Stimulated activated CD4-positive, alpha-beta T cell treated with anti-CD3 and anti-CD28 coated beads, TNF-alpha, amount 100 ng/mL, for 48 hours (primary cell): ENCODE measurements at places on chromosomes 4 and X.

DNA sequence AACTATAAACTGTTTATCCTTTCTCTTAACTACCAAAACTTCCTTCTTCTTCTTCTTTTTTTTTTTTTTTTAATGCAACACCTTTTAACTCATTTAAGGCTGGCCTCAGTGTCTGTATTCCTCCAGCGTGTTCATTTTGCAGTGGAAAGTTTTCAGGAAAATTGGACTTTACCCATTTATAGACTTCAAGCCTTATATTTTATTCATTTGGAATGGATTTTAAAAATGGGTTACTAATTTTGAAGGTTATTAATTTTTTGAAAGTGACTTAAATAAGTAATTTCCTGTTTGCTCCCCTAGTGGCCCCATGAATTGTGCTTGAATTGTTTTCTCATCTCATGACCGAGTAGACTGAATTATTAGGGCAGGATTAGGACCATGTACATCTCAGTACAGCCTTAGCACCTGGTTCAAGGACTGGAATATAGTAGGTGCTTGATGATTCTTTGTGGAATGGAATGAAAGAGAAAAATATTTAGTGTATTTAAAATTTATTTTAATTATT lies 282.7 kb downstream of the ANKRD50 start:
- DNase-seq: no peak

DNA sequence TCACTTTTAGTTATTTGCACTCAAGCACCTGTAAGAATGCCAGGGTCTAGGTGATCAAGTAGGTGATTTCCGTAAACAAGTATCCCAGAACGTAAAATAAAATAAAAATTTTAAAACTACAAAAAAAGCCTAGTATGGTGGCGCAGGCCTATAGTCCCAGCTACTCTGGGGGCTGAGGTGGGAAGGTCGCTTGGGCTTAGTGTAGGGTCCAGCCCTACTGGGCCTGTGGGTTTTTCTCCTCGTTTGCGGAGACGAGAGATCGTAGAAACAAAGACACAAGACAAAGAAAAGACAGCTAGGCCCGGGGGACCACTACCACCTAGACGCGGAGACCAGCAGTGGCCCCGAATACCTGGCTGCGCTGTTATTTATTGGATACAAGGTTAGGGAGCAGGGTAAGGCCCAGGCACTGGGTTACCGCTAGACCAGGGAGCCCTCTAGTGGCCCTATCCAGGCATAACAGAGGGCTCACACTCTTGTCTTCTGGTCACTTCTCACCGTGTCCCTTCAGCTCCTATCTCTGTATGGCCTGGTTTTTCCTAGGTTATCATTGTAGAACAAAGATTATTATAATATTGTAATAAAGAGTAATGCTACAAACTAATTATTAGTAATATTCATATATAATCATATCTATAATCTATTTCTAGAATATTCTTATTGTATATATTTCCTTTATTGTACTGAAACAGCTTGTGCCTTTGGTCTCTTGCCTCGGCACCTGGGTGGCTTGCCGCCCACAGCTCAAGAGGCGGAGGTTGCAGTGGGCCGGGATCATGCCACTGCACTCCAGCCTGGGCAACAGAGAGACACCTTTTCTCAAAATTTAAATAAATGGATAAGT lies 38.4 kb downstream of the SAGE1 start:
- DNase-seq: peak; percentile 24

GRCh38 chr4:109368661-109369060 lies 65.0 kb upstream of the SEC24B start:
- DNase-seq: no peak

GRCh38 chr4:47418147-47418546 lies 45.4 kb downstream of the COMMD8 start:
- DNase-seq: no peak

GRCh38 chrX:72349190-72349589 lies 43.5 kb upstream of the CITED1 start:
- no peak for DNase-seq

- DNase-seq: no peak
Measured at GRCh38 chr4:187289371-187289770, 565.7 kb upstream of the FAT1 start.

- no peak for DNase-seq
Measured at GRCh38 chr4:153020457-153020856, 84.3 kb downstream of the FHDC1 start.

- DNase-seq: no peak
Measured at GRCh38 chrX:104432321-104432720, 133.7 kb upstream of the IL1RAPL2 start.

DNA sequence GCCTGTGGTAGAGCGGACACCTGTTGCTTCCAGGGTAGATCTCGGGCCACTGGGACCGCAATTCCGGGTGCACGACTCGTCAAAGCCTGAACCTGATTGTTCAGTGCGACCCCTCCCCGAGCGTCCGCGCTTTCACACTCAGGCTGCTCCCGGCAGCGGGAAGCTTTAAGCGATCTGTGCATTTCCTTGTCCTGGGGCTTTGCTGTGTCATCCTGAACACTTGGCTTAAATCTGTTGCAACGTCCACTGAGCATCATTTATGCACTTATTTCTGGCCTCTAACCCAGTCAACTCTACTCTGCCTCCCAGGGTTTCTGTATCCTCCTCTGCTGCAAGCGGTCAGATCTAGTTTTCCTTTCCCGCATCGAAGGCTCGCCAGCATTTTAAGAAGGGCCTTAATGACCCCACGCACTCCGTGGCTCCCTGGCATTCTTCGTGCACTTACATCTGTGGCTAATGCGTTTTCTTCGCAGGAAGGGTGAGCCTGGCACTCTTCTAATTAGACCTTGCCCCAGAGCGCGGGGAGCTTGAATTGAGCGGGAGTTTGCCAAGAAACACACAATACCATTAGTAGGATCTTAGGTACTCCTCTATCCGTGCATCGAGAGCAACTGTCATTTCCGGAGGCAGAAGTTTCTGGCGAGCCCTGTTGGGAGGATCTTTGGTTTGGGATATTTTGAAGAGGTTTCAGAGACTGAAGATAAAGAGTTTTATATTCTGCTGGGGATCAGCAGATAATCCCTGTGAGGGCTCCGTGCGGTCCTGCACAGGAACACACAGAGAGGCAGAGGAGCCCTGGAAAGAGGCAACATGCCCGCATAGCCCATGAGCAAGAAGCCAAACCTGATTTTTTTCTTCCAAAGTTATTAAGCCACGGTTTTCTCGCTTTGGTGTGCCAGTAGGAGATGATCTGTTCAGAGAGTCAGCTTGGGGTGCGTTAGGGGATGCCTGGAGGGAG lies 654 bp upstream of the DDIT4L start:
- DNase-seq: no peak

DNA sequence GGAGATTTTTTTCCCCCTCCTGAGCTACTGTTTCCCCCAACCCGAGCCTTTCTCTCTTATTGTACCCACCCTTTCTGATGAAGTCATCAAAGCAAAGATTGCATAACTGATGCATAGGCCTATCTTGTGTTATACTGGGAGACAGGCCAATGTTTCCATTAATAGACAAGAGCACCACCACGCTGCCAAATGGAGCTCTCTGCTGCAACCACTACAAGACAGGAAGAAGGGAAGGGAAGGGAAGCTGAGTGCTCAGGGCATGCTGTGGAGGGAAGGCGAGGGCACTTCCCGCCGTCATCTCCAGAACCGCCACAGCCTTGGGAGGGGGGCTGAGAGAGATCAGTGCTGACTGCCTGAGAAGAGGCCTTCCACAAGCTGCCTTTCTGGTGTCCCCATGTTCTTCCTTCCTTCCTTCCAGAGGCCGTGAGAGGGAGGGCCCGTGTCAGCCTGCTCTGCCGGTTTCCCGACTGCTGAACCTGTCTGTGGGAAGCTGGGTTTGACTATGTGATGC lies 75.0 kb downstream of the MGST2 start:
- no peak for DNase-seq

- DNase-seq: no peak
Measured at GRCh38 chr4:79864500-79865200, 208.4 kb downstream of the ANTXR2 start.

DNA sequence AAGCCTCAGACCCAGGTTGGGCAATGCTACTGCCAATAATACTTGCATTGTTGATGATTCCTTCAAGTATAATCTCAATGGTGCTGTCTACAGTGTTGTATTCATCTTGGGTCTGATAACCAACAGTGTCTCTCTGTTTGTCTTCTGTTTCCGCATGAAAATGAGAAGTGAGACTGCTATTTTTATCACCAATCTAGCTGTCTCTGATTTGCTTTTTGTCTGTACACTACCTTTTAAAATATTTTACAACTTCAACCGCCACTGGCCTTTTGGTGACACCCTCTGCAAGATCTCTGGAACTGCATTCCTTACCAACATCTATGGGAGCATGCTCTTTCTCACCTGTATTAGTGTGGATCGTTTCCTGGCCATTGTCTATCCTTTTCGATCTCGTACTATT lies 7.4 kb downstream of the LPAR4 start:
- no peak for DNase-seq

DNA sequence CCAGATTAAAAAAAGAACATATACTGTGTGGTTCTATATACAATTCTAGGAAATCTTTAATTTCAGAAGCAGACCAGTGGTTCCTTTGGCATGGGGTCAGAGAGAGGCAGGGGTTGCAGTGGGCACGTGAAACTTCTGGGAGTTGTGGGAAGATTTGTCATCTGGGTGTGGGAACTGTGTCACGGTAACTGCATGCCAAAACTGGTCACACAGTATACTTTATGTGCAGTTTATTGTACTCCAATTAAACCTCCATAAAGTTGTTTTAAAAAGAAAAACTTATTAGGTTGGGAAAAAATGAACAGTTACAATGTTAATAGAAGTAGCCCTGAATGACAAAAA lies 26.7 kb upstream of the STS start:
- no peak for DNase-seq

DNA sequence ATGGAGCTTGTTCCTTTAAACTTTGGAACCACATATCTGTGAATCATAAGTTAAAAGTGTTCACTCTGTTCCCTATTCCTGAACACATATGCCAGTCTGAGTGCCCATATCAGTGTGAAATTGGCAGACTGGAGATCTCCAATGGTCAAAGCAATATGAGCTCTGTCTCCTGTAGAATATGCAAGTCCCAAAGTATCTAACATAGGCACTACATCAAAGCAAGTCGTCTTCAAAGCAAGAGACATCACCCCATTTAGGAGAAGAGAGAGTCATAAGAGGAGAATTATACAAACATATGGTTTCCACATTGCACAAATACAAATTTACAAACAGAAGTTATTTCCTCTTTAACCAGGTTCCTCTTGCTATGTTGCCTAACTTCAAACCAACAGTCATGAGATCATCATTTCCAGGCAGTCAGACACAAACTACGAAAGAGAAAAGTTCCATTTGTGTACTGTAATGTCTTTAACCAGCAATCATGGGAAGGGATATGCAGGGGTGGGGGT lies 9.9 kb upstream of the GK start:
- no peak for DNase-seq

DNA sequence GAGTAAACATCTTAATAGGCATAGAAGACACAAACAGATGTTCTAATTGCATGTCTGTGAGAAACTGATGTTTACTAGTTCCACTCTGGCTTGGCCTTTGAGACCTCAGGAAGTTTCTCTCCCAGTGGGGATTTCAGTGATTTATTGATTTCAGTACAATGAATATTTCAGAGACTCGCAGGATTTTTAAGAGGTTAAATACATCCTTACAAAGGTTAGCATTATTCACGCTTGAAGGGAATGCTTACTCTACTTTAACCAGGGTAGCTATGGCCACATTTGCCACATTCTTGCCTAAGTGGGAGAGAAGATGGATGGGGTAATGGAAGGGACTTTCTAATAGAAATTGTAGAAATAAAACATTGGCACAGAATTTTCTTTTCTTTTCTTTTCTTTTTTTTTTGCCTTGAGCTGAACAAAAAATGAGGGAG lies 480.1 kb downstream of the SPRY1 start:
- no peak for DNase-seq

- no peak for DNase-seq
Measured at GRCh38 chr4:1981251-1982058, 27.3 kb downstream of the NELFA start.

GRCh38 chrX:69128588-69128987 lies 36.7 kb downstream of the PJA1 start:
- DNase-seq: no peak

DNA sequence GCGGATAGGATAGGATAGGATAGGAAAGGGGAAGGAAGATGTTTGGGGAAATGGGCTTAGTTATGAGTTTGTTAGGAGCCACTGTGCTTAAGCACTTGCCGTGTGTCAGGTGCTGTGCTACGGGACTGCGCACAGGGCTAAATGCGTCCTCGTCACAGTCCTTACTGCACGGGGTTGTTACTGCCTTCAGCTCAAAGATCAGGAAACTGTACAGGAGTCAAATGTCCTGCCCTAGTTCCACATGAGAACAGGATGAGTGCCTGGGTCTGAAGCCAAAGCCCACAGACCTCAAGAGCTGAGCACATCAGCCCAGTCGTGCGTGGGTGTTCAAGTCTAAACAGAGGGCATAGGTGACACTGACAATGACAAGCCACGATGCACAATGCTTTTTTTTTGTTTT lies 15.0 kb downstream of the ACSL1 start:
- DNase-seq: no peak

DNA sequence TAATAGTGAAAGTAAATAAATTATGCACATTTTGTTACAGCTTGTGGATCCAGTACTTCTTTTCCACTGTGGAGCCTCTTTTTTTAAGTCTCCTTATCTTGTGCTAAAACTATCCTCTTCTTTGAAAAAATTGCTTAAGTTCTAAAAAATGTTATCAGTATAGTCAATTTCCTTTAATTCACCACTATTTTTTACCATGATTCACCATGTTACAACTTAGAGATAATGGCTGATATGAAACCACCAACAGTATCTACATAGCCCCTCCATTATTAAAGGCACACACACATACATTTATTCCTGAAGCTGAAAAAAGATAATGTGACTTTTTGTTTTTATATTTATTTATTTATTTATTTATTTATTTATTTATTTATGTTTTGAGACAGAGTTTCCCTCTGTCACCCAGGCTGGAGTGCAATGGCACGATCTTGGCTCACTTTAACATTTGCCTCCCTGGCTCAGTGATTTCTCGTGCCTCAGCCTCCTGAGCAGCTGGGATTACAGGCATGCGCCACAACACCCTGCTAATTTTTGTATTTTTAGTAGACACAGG lies 243.2 kb downstream of the SPOCK3 start:
- no peak for DNase-seq

GRCh38 chr4:147846318-147847155 lies 114.6 kb downstream of the ARHGAP10 start:
- DNase-seq: no peak

DNA sequence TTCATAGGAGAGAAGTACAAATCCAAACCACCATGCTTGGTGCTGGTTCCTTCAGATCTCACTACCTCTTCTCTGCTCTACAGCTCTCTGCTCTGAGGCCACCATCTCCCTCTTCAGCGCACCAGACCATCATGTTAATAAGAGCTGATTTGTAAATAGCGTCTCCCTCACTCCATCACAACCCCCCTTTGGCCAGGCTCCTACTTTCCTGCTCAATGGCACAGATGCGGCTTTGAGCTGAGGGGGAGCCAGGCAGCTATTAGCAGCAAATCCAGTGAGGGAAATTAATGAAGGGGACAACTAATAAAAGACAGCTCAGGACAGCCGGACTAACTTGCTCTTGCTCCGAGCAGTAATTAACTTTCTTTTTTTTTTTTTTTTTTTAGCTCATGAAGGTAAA lies 13.1 kb downstream of the NEUROG2 start:
- no peak for DNase-seq

GRCh38 chr4:30839583-30840520 lies 119.7 kb downstream of the PCDH7 start:
- no peak for DNase-seq

- DNase-seq: no peak
Measured at GRCh38 chr4:182729516-182729915, 187.7 kb downstream of the DCTD start.
